ENCODE measurements at places on chromosomes 1 and 21. TPM values are rescaled to one million over a fixed set of nuclear protein-coding genes. Genes with fewer than 3 reads are reported as not detected.
A peak's percentile ranks its signal among the peaks of the same experiment; 100 is the strongest.

Gene ADGRB2
- total RNA-seq, result 0.74 TPM

DNA sequence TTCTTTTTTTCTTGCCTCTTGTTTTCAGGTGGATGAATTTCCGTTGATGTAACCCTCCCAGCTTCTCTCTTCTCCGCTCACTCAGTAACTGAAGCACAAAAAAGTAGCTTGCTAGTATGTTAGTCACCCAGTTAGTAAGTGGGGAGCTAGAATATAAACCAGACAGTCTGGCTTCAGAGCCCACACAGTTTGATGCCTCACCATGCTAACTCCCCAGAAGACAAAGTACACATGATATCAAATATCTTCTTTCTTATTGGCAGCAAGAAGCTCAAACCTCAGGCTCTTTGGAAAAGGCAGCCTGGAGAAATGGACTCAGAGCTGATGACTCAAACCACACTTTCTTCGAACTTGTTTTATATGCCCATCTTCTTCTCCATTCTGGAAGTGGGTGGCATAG, 187.5 kb upstream of the PLXNA2 start:
- H3K27me3 ChIP-seq, result no peaks in the 10 kb centered on the region
- no peaks in the 10 kb centered on the region for H3K36me3 ChIP-seq
- no peaks in the 10 kb centered on the region for H3K4me1 ChIP-seq
- DNase-seq, result no peak
- no peak overlapping the region for H3K27ac ChIP-seq

- H3K36me3 ChIP-seq, result peaks cover 1% of the 10 kb centered on the region
- H3K27ac ChIP-seq, result no peak overlapping the region
Measured at GRCh38 chr1:16973215-16973614, 7.2 kb downstream of the MFAP2 start.

- H3K27ac ChIP-seq, result no peak overlapping the region
- no peak for DNase-seq
- no peak overlapping the region for H3K4me3 ChIP-seq
- peaks cover 2% of the 10 kb centered on the region for H3K4me1 ChIP-seq
- peaks cover 11% of the 10 kb centered on the region for H3K36me3 ChIP-seq
Measured at GRCh38 chr1:19344831-19345230, 32.7 kb downstream of the SLC66A1 start.

GRCh38 chr1:7771823-7772299, 765 bp downstream of the VAMP3 start:
- peak overlapping the region; percentile 81 for H3K27ac ChIP-seq
- H3K4me1 ChIP-seq, result peaks cover 25% of the 10 kb centered on the region
- H3K36me3 ChIP-seq, result peaks cover 18% of the 10 kb centered on the region
- H3K4me3 ChIP-seq, result peak overlapping the region; percentile 92
- DNase-seq, result no peak

Data from activated naive CD8-positive, alpha-beta T cell treated with anti-CD3 and anti-CD28 coated beads, Interleukin-2, amount 10 ng/mL, durations not matched to agents 7 days and 5 days (primary cell).